GM10248 (cell line): ENCODE measurements at places on chromosomes 6 and 20.

GRCh38 chr6:143993965-143994646, 14.0 kb downstream of the PLAGL1 start:
- no peak for DNase-seq

DNA sequence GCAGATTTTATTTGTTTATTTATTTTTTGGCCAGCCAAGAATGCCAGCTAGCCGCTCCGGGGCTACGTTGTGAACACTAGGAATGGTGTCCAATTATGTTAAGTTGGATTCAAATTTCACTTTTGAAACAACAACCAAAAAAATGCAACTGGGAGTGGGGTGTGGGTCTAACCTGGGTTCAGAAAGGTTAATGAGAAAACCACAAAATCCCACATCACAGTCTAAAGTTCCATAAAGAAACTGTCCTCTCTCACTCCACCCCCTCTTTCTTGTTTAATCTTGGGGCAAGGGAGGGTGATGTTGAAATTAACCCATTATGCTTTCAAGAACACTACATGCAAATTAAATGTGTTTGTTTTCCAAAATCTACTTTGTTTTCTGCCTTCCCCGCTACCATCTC, 77.2 kb downstream of the LINC00237 start:
- no peak for DNase-seq

DNA sequence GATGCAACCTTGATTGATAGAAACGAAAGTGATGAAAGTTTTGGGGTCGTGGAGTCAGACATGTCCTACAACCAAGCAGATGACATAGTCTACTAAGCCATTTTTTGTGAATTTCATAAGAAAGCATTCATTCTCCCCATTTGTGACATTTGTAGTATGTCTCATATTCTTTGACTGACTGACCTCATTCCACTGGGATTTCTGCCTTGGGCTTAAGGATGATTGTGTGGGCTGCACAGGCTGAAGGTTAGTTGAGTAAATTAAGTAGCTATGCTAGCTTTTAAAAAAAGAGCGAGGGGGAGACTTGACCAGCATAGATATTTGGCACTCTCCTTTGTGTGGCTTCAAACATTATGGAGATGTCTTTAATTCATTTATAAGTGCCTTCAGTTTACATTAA, 28.9 kb downstream of the STMND1 start:
- no peak for DNase-seq

DNA sequence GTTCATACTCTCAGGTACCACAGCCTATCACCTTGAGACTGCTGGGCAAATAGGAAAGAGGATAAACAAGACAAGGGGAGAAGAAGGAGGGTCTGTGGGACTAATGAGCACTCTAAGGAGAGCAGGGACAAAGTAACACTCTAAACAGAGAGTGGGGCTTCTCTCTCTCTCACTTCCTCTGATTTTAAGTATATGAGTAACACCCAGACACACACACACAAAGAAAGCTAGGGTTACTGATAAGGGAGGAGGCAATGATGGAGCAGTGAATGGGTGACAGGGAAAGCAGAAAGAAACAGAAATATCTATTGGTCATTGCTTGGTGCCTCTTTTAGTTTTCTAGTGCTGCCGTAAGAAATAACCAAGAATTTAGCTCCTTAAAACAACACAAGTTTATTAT, 96.2 kb upstream of the RNF217 start:
- DNase-seq: no peak

GRCh38 chr6:157538168-157538567, 157.2 kb downstream of the ZDHHC14 start:
- no peak for DNase-seq

DNA sequence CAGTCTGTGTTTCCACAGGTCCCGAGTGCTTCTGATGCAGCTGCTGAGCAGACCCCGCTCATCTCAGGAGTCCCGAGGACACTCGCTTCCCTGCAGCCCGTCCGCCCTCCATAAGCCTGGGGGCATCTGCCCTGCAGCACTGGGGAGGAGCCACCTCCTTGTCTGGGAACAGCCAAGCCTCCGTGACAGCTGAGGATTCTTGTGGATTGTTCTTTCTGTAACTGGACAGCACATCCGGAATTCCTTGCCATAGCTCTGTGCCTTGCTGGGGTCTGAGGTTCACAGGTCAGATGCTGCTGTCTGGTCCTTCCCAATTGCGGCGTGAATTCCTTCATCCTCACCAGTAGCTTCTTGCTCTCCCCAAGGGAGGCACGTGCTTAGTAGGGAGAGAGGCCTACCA, 38.4 kb upstream of the FNDC1 start:
- DNase-seq: no peak

DNA sequence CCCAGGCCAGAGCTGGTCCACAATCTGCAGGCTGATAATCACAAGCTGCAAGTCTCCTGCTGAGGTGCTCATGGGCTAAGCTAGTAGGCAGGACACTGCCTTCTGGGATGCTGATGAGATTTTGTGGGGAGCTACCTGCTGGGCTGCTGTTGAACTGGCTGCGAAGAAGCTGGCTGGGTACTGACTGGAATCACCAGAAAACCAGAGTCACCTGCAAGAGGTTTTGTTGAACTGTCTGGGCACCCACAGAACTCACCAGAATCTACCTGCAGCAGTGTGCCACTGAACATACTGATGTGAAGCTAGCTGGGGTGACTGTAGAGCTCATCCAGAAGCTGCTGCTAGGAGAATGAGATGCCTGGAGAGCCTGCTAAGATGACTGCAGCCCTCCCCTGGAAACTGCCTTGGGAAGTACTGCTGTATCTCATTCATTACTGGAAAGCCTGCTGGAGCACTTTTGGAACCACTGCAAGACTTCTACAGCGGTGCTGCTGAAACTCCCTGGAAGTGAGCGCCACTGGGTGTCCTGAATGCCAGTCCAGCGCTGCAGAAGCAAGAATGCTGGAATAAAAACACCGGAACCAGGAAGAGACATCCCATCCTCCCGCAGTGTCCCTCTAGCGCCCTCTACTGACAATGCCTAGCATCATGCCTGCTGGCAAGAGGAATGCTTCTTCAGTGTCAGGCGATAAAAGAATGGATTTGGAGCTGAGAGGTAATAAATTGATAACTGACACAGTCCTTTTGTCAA, 64.9 kb upstream of the ARHGAP18 start:
- peak; percentile 34 for DNase-seq

GRCh38 chr6:48041894-48042293, 69.1 kb downstream of the PTCHD4 start:
- no peak for DNase-seq

DNA sequence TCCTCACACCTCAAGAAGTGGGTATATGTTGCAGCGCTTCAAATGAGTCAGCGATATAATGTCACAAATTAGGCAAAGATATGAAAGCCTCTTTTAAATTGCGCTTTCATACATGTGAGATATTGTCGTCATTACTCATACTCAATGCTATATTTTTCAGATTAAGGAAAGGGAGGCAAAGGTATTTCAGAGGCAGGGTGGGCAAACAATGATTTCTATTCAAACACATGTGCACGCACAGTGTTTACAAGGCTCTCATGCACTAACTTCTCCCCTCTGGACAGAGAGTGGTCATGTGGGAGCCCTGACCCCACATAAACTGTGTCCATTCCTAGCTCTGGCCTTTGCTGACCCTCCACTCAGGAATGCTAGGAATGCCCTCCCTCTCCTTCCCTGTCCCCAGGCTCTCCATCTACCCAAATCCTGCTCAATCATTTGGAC, 112.1 kb upstream of the TMEM170B start:
- DNase-seq: no peak

DNA sequence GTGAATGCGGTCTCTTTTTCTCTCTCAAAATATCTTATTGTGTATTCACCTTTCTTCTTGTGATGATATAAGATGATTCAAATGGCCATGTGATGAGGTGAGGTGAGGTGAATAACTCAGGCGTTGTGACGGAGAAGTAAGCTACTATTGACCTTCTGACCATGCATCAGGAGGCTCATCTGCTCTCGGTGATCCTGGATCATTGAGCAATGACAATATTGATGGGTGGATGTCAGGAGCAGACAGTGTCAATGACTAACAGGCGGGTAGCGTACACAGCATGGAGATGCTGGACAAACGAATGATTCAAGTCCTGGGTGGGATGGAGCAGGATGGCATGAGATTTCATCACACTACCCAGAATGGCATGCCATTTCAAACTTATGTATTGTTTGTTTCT, 119.6 kb downstream of the PXDC1 start:
- no peak for DNase-seq

DNA sequence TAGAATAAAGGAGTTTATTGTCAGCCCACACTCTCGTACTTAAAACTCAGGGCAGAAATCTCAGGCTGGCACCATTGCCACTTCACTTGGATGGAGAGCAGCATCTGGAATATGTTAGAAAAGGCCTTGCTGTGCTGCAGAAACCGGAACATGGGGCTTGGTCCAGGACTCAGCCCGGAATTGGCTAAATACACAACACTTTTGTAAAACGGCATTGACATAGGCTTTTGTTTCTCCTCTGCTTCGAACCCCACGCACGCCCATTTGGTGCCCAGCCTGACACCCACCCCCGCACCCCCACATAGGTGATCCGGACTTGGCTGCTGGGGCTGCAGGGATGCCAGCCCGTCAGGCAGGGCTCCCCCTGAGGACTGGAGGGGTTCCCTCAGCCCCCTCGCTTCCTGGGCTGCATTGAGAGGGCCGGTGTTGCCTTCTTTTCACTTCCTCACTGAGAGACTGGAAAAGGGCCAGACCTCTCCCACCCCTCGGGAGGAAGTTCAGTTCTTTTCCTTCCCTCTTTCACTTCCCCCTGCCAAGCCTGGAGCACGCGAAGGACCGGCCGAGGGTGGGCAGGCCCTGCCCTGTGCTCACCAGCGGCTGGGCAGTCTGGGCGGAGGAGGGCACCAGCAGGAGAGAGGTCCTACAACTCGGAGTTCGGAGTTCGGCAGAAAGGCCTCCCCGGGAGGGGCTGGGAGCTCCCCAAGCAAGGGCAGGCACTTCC, 17.9 kb upstream of the CST3 start:
- no peak for DNase-seq

DNA sequence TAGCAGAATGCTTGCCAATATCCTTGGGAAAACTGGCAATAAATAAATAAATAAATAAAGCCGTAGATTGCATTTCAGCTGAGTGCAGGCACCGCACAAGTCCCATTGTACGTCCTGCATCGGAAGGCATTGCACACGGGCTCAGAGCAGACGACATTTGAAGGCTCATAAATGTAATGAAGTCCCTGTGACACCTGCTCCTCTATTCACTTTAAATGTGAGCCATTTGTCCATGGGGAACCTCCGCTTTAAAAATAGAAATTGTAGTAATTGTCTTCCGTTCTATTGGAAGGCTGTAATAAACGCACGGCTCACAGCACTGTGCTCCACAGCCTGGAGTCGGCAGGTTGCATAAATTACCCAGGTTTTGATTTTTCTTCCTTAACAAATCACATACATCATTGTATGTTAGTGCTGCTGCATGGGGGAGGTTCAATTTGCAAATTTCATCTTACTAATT, 32.6 kb downstream of the MYT1 start:
- DNase-seq: no peak

DNA sequence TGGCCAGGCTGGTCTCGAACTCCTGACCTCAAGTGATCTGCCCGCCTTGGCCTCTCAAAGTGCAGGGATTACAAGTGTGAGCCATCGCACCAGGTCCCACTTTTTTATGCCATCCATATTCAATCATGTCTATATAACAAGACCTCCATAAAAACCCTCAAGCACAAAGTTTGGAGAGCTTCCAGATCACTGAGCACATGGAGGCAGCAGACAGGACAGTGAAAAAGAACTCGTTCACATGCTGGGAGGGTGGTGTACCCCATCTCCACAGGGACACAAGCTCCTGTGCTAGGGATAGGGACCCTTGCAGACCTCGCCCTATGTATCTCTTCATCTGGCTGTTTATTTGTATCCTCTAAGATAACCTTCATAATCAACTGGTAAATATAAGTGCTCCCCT, 30.3 kb downstream of the KIF13A start:
- no peak for DNase-seq

GRCh38 chr6:46637145-46637544, 15.5 kb downstream of the CYP39A1 start:
- DNase-seq: no peak

DNA sequence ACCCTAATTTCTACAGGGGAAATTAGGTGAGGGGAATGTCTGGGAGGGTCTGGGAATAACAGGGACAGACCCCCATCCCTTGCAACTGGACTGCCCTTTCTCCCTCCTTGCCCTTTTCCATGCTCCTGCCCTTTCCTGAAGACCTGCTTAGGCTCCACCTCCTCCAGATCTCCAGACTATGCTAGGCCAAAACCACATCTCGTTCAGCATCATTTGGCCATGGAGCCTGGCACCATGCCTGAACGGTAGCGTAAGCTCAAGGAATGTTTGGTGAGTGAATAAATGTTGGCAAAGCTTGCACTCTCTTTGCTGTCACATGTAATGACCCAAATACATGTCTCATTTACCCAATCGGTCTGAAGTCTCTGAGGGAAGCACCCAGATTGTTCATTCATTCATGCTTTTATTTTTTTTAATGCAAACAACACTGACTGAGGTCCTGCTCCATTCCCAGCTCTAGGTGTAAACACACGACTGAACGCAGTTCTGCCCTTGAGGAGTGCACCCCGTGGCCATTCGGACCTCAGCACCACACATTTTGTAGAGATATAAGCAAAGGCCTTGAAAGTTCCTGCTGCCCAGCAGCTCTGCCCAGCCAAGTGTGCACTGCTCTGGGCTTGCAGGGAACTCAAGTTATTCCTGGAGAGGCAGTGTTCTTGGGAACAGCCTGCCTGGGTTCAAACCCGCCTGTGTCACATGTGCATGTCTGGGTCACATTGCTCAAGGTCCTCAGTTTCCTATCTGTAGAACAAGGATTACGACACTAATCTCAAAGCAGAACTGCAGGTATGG, 1.1 kb upstream of the GRM4 start:
- no peak for DNase-seq

DNA sequence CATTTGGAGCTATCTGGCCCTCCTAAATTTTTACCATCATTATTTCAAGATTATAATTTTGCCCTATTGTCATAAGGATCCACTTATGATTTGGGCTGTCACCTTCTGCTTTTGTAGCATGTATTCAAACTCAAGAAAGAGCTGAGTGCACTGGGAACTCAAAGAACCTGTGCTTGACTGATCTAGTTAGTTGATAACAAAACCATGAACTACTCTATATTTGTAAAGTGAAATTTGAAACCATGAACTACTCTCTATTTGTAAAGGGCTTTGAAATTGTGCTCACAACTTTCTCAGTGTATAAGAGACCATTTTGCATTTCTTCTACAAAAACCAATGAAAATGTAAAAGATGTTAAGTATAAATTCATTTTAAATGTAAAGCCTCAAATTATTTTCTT, 77.5 kb upstream of the POPDC3 start:
- DNase-seq: no peak
